ENCODE measurements at places on chromosomes 6 and 20.
A peak's percentile ranks its signal among the peaks of the same experiment; 100 is the strongest.

DNA sequence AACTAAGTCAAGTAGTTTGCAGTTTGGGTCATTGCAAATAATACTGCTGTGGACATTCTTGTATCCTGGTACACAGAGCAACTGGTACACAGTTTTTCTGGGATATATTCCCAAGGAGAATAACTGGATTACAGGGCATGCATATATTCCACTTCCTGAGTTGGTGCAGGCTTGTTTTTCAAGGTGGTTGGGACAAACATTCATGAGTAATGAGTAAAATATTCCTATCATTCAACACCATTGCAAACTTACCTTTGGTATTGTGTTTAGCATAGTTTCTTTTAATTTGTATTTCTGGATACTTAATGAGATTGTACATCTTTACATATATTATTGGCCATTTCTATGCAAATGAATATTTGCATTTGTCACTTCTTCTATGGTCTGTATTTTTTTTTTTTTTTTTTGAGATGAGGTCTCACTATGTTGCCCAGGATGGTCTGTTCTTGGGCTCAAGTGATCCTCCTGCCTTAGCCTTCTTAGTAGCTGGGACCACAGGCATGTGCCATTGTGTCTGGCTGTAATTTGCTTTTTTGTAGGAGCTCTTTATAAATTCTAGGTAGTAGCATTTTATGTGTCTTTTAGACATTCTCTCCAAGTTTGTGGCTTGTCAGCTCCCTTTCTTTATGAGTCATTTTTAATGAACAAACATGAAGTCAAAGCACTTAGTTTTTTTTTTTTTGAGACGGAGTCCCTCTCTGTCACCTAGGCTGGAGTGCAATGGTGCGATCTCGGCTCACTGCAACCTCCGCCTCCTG is 158.7 kb downstream of the SOX4 start:
- DNase-seq = no peak

- DNase-seq = no peak
Observed at GRCh38 chr20:57483287-57484050, 41.5 kb downstream of the CTCFL start.

DNA sequence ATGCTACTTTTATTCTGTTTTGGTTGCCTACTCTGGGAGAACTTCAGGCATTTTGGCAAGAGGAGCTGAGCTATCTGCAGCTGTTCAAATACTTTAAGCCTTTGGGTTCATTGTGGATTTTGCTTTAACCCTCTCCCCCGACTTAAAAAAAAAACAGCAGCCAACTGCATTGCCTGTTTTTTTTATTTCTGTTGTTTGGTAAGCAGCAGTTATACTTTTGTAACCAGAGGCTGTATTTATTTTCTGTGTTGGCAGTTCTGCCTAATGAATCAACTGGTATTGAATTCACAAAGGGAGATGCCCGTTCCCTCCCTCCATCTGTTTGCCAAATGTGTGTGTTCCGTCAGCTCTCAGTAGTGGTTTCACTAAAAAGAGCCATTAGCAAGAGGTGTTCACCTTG is 484.0 kb downstream of the UTRN start:
- DNase-seq = no peak

- no peak for DNase-seq
Observed at GRCh38 chr6:5424726-5425125, 163.4 kb downstream of the FARS2 start.

- no peak for DNase-seq
Observed at GRCh38 chr6:138557147-138557546, 57.9 kb upstream of the NHSL1 start.

DNA sequence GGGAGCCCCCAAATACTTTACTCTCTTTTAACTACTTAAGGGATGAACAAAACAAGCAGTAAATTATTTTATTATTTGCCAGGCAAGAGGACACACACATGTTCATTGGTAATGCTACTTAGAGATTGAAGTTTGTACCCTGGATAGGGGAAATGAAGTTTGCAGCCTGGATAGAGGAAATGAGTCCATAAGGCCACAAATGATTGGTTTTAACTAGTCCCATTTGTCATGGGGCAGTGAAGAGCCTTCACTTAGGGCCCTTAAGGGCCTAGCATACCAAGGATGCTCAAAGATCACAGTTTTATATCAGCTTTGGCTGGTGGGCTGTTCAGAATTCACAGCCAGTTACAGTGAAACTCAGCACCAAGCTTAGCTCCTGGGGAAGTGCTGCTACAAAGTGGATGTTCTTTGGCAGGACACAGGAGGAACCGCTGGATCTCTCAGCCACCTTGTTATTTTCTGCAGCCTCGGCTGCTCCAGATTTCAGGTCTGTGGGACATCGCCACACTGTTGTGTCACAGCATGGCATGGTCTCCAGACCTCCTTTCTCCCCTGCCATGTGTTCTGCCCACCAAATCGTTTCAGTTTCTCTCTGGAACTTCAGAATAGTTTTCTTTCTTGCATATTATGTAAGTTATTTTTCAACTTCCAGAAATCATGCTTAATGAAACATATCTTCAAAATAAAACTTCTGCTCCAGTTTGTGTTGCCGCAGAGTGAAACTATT is 41.8 kb downstream of the NCOA7 start:
- DNase-seq = no peak

- no peak for DNase-seq
Observed at GRCh38 chr6:31826793-31827285, 699 bp upstream of the HSPA1B start.

- peak; percentile 74 for DNase-seq
Observed at GRCh38 chr6:38713812-38714211, 1.3 kb upstream of the DNAH8 start.

DNA sequence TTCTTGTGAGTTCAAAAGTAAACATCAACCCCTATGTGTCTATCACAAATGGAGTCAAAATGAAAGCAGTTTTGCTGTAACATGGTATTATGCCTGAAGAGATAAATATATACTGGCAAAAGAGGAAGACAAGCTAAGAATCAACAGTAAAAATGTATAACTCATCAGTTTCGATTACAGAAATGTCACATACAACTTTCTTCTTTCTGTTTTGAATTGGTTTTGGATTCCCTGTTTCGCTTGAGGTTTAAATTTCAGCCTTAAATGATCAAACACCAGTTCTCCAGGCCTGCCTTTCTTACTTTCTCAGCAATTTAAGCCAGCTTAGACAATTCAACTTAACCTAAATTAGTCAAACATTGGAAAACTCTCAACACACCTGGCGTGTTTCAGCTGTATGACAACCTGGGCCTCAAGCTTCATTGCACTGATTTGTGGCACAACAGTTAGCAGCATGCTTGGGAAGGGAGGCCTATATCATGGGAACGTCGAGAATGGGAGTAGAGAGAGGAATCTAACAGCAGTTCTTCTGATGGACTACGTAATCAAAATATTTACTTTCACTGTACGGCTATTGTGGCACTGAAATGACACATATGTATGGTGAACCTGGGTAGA is 51.9 kb upstream of the MARCKS start:
- DNase-seq = no peak

DNA sequence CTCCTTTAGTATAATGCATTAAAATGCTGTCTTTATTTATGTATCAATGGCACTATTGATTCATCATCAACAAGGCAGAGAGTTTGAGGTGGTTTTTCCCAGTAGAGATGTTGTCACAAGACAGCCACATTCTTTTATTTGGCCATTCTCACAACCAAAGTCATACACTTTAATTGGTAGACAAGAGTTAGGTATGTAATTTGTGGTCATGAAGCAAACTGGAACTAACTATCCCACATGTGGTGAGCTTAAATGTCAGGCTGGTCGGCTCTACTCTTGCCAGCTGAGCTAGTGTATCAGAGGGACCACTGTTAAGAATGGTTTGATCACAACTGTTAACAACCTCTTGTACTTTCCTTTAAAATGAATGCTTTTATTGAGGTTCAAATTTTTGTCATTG is 714.6 kb downstream of the CD109 start:
- no peak for DNase-seq

GRCh38 chr20:51712501-51713212 is 55.5 kb downstream of the ATP9A start:
- no peak for DNase-seq

DNA sequence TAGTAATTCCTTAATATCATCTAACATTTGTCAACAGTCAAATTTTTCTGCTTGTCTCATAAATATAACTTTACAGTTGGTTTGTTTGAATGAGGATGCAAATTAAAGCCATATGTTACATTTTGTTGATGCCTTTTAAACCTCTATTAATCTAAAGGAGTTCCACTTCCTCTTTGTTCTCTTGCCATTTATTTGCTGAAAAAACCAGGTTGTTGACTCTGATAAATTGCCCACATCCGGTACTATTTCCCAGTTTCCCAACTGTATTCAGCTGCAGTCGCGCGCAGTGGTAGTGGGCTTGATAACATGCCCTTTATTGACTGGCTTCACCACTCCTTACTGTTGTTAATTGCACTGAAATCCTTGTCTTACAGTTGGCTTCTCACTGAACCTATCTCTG is 32.8 kb upstream of the SIRPB2 start:
- no peak for DNase-seq

DNA sequence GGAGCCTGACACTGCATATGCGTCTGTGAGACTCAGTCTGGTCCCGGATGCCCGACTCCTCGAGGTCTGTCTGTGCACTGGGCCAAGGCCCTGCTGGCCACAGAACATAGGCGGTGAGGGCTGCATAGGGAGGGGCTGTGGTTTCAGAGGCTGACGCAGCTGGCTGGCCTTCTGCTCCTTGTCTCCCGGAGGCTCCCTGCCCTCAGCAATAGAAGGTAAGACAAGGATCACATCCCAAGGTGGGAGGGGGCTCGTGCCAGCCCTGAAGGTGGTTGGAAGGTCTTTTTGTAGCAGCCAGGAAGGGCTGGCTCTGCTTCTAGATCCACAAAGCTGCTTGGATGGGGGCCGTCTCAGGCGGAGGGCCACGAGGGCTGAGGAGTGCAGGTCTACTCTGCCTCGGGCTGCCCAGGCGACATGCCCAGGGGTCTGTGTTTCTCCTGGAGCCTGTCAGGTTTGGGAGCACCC is 239.8 kb upstream of the SULF2 start:
- DNase-seq = no peak

- DNase-seq = peak; percentile 91
Observed at GRCh38 chr6:44223319-44224028, at the start of gene SLC29A1. Gene SLC29A1 (plus strand): TSS chr6:44223595. CDS start chr6:44227314, 3,719 bp downstream.

DNA sequence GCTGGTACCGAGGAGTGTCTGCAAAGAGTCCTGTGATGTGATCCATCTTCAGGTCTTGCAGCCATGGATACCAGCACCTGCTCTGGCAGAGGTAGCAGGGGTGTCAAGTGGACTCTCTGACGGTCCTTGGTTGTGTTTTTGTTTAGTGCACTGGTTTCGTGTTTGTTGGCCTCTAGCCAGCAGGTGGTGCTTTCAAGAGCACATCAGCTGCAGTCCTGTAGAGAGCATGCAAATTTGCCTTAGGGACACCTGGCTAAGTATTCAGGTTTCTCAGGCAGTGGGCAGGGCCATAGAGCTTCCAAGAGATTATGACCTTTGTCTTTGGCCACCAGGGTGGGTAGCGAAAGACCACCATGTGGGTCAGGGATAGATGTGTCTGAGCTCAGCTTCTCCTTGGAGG is 14.5 kb upstream of the RGS17 start:
- DNase-seq = no peak

- no peak for DNase-seq
Observed at GRCh38 chr6:159908979-159909378, 18.2 kb downstream of the MAS1 start.

- no peak for DNase-seq
Observed at GRCh38 chr20:33653900-33654596, 8.1 kb upstream of the C20orf144 start.

DNA sequence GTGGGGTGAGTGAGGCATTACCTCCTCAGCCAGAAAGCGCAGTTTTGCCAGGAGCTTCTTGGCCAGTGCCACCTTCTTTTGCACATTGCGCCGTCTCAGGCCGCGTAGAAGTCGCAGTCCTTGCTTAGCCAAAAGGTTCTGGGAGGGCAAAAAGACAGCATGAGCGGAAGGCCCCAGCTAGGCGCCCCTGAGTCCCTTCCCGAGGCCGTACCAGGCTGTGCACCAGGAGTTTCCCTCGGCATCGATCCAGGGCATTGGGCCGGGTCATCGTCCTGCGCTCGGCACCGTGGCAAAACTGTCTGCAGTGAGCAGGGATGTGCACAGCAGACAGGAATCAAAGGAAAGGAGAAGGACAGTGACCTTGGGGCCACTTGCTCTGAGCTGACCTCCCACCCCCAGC is 20.2 kb upstream of the SPAG4 start:
- DNase-seq = no peak

GRCh38 chr6:142940487-142940886 is 4.5 kb downstream of the HIVEP2 start:
- DNase-seq = no peak

GRCh38 chr6:47016909-47017308 is 25.2 kb downstream of the ADGRF1 start:
- no peak for DNase-seq

- DNase-seq = no peak
Observed at GRCh38 chr20:46230801-46231282, 77.5 kb downstream of the CDH22 start.

DNA sequence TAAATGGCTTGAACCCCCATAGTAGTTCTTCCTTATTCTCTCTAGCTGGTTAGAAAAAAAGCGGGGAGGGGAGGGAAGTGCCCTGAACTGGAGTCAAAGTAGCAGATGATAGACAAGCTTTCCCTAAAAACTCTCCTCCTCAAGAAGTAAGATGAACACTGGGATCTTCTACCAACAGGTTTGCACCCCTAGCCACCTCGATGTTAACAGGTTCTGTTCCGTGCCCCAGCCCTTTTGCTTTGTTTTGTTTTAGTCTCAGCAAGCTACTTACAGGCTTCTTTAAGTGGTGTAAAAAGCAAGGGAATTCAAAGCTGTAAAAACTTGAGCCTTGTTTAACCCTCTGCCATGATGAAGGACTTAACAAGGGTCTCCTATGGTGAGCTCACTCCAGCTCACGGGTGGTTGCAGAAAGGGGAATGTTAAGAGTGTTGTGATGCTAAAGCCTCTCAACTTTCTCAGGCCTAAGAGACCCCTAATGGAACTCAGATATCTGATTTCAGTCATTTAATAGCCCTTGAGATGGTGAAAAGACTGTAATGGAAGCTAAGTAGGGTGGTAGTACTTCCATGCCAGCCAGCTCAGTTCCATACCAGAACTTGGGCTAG is 106.0 kb downstream of the FOXO3 start:
- no peak for DNase-seq

- no peak for DNase-seq
Observed at GRCh38 chr20:944774-945410, 28.8 kb upstream of the ANGPT4 start.

- DNase-seq = no peak
Observed at GRCh38 chr6:112013051-112013450, 40.9 kb upstream of the CCN6 start.

- no peak for DNase-seq
Observed at GRCh38 chr20:19973961-19974629, 43.1 kb upstream of the NAA20 start.

DNA sequence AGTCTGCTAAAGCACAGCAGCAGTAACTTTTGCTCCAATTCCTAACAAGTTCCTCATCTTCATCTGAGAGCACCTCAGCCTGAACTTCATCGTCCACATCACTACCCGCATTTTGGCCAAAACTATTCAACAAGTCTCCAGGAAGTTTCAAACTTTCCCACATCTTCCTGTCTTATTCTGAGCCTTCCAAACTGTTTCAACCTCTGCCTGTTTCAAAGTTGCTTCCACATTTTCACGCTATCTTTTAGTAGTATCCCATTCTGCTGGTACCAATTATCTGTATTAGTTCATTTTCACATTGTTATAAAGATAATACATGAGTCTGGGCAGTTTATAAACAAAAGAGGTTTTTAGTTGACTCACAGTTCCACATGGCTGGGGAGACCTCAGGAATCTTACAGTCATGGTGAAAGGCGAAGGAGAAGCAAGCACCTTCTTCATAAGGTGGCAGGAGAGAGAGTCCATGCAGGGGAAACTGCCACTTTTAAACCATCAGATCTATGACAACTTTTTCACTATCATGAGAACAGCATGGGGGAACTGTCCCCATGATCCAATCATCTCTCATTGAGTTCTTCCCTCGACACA is 99.4 kb upstream of the GRIK2 start:
- no peak for DNase-seq

Measured in stimulated activated CD8-positive, alpha-beta memory T cell treated with anti-CD3 and anti-CD28 coated beads, Interleukin-4, amount 100 ng/mL, for 48 hours (primary cell).